ENCODE measurements at places on chromosomes 16 and 17.
A peak's percentile ranks its signal among the peaks of the same experiment; 100 is the strongest.

DNA sequence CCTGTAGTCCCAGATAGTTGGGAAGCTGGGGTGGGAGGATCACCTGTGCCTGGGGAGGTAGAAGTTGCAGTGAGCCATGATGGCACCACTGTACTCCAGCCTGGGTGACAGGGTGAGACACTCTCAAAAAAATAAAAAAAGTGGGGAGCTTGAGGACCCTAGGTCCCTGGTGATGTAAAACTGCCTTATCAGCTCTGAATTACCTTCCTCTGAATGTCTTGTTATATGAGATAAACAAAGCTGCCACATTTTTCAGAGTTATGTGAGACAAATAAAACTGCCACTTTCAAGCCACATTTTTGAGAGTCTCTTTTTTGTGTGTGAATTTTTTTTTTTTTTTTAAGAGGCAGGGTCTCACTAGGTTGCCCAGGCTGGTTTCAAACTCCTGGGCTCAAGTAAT is 32.0 kb upstream of the B4GALNT2 start:
- no peak for DNase-seq

- DNase-seq = no peak
These were observed 4.9 kb upstream of the CIAO3 start for GRCh38 chr16:745739-746138.

GRCh38 chr17:80855948-80856862 is 135.4 kb upstream of the CHMP6 start:
- DNase-seq = peak; percentile 57

GRCh38 chr16:89166696-89167424 is 4.7 kb upstream of the CDH15 start:
- DNase-seq = no peak

DNA sequence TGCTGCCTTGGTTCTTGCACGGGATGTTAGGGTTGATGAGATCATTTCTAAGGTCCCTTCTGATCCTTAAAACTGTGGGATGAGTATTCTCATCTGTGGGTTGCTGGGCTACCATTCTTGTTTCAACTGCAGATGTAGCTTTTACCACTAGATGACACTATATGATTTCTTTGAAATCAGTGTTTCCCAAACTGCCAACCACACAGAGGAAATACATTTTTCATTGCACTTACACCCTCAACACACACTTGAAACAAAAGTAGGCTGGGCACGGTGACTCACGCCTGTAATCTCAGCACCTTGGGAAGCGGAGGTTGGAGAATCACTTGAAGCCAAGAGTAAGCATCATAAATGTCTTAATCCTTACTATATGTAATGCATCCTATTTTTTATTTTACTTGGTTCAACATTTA is 15.3 kb downstream of the LCMT1 start:
- no peak for DNase-seq

DNA sequence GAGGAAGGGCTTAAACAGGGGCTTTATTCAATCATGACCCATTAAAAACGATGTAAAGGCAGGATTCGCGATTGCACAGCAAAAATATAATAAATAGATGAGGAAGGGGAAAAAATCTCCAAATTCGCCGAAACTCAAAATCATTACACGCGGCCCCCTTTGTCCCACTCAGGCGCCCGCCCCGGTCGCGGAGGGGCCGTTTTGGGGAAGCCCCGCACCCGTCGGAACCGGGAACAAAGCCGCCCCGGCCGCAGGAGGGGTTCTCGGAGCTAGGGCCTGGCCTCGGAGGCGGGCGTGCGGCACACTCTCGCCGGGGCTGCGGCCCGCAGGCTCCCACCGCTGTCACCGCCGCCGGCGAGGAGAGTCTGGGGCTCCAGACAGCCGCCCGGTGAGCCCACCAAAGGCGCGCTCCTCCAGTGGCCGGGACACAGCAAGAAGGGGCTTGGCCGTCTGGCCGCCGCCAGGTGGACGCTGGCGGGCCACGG is 521 bp downstream of the C16orf87 start:
- DNase-seq = no peak

GRCh38 chr17:50196826-50197225 is 4.6 kb downstream of the COL1A1 start:
- DNase-seq = no peak

DNA sequence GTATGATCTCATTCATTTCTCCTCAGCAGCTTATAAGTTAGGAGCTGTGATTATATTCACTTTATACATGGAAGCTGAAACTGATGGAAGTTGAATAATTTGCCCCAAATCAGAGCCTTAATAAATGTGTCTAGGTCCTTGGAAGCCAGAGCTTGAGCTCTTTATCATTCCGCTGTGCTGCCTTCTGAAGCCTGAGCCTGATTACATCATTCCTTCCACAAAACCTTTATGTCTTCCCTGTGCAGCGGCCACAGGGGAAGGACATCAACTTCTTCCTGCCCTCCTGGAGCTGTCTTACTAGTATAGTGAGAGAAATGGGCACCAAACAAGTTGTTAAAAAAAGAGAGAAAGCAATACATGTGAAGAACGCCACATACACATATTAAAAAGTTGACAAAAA is 6.8 kb downstream of the TNRC6C start:
- no peak for DNase-seq

GRCh38 chr17:40705584-40705983 is 2.0 kb upstream of the KRT24 start:
- DNase-seq = no peak

- no peak for DNase-seq
These were observed 90.3 kb downstream of the RAB11FIP4 start for GRCh38 chr17:31481783-31482081.

- no peak for DNase-seq
These were observed 3.0 kb downstream of the TEX19 start for GRCh38 chr17:82361885-82362633.

DNA sequence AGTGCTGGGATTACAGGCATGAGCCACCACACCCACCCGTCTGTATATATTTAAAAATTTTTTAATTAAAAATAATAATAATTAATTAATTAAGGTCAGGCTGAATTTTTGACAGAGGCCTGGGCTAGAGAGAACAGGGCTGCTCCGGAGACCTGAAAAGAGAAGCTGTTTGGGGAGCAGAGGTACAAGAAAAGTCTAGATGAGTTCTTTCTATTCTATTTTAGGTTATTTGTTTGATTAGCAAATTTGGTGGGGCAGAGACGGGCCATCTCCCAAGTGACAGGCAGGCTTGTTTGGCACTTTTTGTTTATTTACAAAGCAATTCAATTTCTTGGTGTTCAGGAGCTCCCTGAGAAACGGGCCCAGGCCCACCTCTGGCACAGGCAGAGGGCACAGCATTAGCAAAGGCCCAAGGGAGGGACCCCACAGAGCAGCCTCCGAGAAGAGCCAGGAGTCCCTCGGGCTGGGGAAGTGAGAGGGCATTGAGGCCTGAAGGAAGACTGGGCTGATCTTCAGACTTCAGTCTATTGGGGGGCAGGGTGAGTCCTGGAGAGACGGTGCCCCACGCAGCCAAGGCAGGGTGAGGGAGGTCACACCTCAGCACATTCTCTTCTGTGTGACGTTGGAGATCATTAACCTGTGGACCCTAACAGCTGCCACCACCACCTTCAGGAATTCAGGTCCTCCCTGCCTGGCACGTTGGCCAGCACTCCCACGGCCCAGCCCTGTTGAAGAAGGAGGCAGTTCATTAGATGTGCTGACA is 10.8 kb upstream of the RIPOR1 start:
- no peak for DNase-seq

DNA sequence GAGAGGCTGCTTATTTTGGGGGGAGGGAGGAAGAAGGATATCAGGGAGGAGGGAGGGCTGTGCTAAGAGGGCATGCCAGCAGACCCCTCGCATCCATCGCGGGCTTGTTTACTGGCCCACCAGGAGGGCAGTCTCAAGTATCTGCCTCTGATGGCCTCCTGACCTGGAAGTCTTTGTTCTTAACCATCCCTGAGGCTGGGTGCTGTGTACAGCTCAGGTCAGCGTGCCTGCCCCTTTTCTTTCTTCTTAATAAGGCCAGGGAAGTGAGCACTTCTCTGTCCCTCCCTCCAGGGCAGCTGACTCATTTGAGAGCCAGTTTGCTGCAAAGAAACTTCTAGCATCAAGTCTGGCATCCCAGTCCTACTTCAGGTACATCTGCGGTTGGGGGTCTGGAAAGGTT is 157.0 kb downstream of the CCDC182 start:
- DNase-seq = no peak

DNA sequence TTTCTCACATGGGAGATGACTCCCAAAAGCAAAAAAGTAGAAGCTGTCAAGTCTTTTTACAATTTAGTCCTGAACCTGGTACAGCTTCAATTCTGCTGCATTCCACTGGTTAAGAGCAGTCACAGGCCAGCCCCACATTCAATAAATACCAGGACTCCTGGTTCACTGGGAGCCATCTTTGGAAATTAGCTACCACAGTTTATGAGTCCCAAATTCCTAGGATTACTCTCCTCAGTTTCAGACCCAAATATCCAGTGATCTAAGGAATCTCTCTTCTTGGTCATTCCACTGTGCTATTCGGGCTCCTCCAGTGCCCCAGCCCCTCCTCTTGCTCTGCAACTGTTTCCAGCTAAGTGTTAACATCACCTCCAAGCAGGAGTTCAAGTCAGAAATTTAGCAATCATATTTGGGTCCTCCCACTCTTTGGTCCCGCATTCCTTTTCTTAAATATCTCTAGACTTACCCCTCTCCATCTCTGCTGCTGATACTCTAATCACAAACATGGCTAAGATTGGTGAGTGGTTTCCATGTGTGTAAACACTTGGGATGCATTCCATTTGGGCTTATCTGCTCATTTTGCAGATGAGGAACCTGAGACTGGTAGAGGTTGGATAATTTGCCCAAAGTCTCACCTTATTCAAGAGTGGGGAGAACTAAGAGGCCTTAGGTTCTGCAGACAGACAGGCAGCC is 9.6 kb upstream of the WIPF2 start:
- DNase-seq = no peak

GRCh38 chr17:65191811-65192740 is 54.9 kb downstream of the RGS9 start:
- DNase-seq = no peak

DNA sequence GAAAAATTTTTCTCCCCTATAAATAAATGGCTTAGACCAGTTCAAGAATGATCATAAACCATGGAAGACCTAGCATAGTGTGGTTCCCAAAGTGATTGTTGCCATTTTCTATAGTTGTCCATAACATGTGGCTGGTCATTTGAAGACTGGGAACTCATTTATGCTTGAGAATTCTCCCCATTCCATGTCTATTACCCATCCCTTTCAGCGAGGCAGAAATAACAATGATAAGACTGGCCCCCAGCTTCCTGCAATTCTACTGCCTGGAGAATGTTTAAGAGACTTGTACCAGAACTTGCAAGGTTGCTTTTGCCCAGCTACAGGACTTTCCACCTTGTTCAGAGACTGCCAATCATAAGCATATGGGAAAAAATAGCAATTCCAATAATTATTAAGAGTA is 146.5 kb upstream of the CDH11 start:
- no peak for DNase-seq

DNA sequence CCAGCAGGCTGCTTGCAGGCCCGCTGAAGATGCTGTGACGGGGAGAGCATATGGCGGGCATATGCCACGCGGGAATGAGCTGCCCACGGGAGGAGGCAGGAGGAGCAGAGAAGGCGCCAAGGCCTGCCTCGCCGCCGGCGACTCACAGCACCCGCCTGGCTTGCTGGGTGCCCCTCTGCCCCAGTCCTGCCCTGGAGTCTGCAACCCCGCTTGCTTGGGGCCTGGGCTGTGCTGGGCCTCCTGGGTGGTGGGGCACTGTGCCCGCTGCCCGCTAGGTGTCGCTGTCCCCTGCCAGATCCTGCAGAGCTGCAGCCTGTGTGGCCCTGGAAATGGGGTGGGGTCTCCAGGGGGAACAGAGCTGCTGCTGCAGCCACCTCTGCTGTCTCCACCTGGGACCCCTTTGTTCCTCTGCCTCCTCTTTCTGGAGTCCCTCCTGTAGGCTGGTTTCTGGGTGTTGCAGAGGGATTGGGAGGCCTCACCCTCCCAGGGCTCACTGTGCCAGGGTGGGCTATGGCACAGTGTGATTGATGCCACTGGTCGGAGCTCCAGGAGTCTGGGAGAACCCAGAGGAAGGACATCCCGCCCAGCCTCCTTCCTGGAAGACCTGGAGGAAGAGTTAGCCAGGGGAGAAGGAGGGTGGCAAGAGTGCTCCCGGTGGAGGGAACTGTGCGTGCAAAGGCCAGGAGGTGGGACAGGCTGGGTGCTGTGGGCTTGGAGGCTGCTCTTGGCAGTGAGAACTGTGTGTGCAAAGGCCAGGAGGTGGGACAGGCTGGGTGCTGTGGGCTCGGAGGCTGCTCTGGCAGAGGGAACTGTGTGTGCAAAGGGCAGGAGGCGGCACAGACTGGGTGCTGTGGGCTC is 141.0 kb upstream of the CIBAR2 start:
- DNase-seq = peak; percentile 6

- no peak for DNase-seq
These were observed 8.8 kb downstream of the IL21R start for GRCh38 chr16:27410761-27411160.

- no peak for DNase-seq
These were observed 164.8 kb downstream of the CBLN1 start for GRCh38 chr16:49116873-49117272.

DNA sequence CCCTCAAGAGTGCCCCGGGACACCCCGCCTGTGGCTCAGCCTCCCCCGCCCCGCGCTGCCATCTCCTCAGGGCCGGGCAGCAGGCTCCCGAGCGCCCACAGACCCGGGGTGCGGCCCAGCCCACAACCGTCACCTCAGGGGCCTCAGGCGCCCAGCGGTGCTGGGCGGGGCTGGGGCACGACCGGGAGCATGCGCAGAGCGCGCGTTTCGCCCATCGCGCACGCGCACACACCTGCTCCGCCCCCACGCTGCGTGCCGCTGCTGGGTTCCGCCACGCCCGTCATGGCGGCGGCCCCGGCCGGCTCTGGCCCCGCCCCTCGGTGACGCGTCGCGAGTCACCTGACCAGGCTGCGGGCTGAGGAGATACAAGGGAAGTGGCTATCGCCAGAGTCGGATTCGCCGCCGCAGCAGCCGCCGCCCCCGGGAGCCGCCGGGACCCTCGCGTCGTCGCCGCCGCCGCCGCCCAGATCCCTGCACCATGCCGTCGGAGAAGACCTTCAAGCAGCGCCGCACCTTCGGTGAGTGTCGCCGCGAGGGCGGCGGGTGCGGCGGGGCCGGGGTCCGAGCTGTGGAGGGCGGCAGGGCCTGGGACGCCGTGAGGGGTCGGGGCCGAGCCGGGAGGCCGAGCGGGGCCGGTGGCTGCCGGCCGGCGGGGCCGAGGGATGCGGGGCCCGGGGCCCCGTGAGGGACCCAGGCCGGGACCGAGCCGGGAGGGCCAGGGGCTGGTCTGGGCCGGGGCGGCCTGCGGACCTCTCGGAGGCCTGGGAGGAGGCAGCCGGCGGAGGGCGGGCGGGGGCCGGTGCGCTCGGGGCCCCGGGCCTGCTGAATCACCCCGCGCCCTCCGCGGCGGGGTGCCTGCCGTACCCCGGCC is at the start of gene MAP1LC3B:
TSS of gene MAP1LC3B (plus strand) at position 387 of the 871 bp plus-strand sequence. CDS start at position 479, 92 bp downstream.
- DNase-seq = peak; percentile 87

- DNase-seq = no peak
These were observed 86.4 kb downstream of the FOXL1 start for GRCh38 chr16:86664522-86665318.
